ENCODE measurements at places on chromosomes 1 and 21.

- DNase-seq, result no peak
Observed at GRCh38 chr1:14310476-14310875, 288.0 kb upstream of the KAZN start.

- DNase-seq, result no peak
Observed at GRCh38 chr1:206971029-206971655, 882 bp upstream of the FCAMR start.

DNA sequence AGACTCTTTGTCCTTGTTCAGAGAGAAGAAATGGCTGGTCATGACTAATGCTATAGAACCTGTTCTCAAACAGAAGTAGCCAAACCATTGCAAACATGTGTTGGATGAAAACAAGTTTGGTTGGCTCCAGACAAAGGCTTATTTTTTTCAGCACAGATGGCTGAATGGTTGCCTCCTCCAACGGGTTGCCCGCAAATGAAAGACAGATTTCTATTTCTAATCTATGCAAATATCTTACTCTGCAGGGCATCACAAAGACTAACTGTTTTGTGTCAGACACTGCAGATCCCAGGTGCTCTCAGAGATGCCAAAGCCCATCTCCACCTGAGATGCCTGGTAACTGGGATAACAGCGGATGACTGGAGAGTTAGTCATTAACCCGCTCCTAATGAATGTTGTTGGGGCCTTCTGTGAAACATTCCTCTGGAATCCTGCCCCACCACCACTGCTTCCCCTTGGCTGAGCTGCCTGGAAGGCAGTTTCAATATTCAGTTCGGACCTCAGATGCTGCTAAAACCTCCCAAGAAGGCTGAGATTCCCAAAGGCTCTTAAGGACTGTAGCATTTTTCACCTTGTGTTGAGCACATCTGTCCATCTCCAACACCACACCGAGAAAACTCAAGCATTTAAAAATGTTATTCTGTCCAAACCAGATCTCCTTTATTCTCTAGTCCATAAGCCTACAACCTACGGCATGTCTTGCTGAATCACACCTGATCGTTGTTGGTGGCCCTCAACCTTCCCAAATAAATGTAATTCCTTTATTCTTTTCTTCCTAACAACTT is 104.4 kb downstream of the PTPN14 start:
- no peak for DNase-seq

- no peak for DNase-seq
Observed at GRCh38 chr1:33682371-33682770, 181.5 kb upstream of the HMGB4 start.

DNA sequence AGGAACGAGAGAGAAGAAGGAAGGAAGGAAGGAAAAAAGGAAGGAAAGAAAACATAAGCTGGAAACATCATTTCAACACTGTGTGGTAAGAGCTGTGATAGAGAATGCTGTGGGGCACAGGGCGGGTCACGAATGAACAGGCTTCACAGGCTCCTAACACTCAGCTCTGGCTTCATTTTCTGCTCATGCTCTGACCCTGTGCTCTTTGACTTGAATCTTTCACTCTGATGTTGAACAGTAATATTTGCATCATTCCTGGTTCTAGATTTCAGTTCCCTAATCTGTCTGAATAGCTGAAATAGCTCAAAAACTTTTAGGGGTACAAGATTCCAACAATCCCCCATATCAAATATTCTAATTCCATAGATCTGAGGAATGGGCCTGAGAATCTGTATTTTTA is 207.3 kb downstream of the LHX8 start:
- no peak for DNase-seq

GRCh38 chr1:167681451-167682098 is 40.2 kb upstream of the MPZL1 start:
- no peak for DNase-seq

GRCh38 chr21:36052860-36053714 is 7.2 kb downstream of the SETD4 start:
- DNase-seq, result no peak

DNA sequence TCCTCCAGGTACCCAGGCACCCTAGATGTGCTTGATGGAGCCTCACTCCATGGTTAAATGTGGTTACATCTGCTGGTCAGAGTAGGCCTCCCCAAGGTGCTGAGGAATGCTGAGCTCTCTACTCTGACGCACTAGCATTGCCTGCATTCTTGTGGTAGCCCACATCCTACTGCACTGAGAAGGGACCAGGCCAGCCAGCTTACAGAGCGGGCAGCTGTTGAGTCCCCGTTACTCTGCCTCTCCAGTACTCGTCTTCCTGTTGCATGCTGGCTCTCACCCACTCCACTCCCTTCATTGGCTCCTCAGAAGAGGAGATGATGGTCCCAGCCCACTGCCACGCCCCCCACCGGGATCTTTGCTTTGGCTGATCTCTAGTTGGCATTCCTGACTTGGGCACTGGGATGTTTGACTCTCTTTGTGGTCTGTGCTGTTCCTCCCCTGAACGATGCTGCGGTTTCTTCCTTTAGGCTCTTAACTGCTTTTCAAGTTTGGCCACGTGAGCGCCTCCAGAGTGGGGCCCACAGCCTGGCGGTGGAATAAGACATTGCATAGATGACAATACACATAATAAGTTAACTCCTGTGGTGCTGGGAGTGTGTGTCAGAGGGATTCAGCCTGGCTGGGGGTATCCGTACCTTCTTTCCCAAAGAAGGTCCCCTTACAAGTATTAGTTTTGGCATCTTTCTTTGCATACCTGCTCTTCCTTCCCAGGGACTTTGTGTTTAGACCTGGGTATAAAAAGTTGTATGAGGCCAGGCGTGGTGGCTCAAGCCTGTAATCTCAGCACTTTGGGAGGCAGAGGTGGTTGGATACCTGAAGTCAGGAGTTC is 18.6 kb downstream of the AZIN2 start:
- DNase-seq, result peak; percentile 87

DNA sequence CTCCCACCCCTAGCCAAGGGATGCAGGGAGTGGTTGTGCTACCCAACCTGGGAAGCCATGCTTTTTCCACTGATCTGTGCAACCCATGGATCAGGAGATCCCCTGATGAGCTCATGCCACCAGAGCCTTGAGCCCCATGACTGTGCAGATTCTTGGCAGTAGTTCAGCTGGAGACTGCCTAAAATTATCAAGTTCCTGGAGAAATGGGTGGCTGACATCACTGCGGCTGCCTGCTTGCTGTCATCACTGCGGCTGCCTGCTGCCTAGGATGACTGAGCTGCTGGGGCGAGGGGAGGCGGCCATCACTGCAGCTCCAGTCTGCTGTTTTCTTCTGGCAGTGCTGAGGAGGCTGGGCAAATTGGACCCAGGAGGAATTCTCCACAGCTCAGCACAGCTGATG is 159.2 kb downstream of the AGBL4 start:
- no peak for DNase-seq

GRCh38 chr1:168939947-168940223 is 166.6 kb upstream of the ATP1B1 start:
- no peak for DNase-seq

- DNase-seq, result no peak
Observed at GRCh38 chr1:79896140-79896539, 889.6 kb upstream of the ADGRL4 start.

GRCh38 chr1:8653878-8654277 is 163.6 kb downstream of the RERE start:
- no peak for DNase-seq

- no peak for DNase-seq
Observed at GRCh38 chr1:90989990-90990389, 31.8 kb downstream of the ZNF644 start.

DNA sequence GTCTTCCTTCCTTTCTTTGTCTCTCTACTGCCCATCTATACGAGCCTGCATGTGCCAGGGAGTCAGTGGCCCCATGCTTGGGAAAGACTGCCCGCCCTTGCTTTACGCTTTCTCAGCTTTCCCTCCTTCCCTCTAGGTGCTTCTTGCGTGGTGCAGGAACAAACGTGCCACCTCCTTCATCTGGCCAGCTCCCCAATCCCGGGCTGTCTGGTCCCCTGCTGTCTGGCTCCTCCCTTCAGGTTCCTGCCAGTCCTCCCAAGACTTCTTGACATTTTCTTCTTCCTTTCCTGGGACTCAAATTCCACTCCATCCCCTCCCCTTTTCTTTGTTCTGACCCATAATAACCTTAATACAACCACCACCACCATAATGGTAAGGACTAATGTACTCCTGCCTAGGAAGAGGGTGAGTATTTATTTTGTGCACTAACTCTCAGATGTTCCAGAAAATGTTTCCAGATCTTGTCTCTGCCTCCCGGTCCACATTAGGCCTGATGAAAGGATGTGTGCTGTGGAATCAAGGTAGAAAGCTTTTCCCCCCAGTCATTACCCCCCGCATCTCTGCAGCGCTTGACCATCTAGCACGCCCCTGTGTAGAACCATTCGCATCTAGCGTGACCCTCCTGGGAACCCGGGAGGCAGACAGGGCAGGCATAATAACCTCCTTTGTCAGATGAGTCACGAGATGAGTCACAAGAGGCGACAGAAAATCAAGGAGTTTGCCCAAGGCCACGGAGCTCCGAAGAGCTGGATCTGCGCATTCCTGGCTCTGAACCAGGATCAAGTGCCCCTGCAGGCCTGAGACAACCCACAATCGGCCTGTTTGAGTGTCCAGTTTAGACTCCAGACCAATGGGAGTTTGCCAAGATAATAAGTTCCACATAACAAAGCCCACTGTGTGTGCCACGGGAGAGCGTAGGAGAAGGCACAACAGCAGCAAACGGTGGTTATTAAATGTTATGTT is 60.1 kb upstream of the NEK2 start:
- no peak for DNase-seq

GRCh38 chr1:192967211-192967877 is 91.8 kb downstream of the UCHL5 start:
- no peak for DNase-seq

DNA sequence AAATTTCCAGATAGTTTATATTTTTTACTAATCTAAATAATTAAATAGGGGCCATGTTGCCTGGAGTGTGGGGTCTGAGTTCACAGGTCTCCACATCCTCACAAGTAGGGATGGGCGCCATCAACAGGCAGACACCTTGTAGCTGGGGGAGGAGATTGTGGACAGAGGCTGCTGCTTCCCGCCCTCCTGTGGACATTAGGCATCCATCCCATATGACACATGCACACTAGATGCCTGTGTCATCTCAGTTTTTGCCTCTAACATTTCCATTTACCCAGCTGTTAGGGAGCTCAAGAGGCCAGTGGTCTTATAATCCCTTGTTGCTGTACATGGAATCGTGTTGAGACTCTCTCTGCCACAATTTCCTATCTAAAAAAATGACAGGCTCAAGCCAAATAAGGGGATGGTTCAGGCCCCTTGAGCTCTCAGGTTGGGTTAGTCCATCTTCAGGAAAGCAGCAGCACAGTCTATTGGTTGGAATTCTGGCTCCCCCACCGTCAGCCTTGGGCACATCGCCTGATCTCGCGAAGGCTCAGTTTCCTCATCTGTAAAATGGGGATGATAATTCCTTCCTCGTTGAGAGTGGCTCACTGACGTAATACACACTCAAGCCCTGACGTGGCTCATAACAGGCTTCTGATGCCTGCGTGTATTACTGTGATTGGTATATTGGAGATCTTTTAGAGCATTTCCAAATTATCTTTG is 13.6 kb downstream of the LHX4 start:
- DNase-seq, result no peak

DNA sequence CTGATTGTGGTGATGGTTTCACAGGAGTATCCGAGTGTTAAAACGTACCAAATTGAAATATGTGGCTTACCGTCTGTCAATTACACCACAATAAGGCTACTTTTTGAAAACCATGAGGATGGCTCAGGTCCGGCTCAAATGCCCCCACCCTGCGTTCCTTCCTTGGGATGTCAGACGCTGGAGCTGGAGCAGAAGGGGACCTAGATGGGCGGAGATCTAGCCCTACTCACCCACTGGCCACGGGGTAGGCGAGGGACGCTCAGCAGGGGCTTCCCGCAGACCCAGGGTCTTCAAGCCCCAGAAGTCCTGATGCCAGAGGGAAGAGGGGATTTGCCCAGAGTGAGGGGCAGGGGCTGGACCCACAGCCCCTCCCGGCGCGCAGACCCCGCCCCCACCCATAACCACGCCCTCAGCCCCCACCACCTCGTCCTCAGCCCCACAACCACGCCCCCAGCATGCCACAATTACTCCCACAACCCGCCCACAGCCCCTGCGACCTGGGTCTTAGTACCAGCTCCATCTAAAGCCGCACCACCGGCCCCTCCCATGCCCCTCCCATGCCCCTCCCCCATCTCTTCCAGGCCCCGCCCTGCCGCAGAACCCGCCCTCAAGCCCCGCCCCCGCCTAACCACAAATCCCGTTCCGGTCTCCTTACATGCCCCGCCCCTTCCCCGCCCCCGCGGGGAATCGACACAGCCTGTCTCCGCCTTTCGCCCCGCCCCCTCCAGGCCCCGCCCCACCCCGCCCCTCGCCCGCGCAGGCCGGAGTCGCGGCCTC is at the start of gene LRRC3:
Gene LRRC3, plus strand, starts transcription at position 764 of the 777 bp plus-strand sequence. CDS start 1,135 bp downstream, outside the sequence.
- DNase-seq, result peak; percentile 73

GRCh38 chr21:27397578-27397977 is 430.7 kb upstream of the ADAMTS5 start:
- no peak for DNase-seq

DNA sequence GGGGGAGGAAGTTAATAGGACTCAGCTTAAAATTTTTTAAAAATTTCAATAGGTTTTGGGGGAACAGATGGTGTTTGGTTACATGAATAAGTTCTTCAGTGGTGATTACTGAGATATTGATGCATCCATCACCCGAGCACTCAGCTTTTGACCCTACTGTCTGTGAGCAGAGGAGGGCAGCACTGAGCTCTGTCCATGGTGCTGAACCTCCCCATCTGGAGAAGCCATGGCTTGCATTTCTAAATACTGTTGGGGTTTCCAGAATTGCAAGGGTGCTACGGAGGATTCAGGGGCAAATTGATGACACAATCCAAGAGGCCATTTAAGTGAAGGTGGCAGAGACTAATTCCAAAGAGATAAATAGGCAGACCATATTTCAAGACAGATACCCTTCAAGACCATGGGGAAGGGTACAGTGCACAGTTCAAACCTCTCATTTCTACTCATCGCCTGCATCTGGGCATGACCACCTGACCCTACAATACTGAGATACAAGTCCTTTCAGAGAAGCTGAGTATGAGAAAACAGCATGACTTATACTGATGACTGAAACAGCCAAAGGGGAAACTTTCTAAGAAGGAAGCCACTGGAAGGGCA is 17.2 kb downstream of the SYT2 start:
- DNase-seq, result peak; percentile 40

DNA sequence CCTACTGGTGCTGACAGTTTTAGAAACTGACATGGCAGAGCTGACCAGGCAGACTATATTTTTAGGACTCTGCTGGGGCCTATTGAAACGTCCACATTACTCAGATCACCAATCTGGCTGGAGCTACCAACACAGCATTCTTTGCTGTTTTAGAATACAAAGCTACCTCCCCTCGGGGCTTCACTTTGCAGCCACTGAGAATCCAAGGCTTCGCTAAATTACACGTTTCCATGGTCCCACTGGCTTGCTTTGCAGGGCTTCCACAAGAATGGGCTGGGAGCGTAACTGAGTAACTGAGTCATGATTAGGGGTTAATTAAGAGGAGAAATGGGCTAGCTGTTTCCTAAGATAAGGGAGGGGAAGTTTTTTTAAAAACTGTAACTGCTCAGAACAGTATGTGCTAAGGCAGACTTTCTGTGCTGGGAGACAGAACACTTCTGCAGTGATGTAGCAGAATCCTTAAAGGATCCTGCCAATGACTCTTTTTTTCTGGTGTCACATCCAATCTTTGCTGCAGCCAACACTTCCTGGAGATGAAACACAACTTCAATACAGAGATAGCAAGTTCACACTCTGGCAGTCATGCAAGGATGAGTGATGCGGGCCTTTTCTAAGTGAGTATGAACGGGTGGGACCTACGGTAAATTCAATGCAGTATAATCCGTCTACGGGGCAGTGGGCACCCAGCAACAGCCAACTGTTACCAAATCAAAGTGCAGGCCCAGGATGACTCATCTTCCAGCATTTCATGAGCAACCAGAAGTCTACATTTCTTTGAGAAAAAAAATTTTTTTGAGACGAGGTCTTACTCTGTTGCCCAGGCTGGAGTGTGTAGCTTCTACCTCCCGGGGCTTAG is 21.5 kb downstream of the NDUFS5 start:
- DNase-seq, result no peak

Data from central memory CD4-positive, alpha-beta T cell (primary cell).